ENCODE measurements at places on chromosomes 11 and 22.

- no peak for DNase-seq
Measured at GRCh38 chr11:64499261-64500004, 91.6 kb upstream of the SLC22A12 start.

DNA sequence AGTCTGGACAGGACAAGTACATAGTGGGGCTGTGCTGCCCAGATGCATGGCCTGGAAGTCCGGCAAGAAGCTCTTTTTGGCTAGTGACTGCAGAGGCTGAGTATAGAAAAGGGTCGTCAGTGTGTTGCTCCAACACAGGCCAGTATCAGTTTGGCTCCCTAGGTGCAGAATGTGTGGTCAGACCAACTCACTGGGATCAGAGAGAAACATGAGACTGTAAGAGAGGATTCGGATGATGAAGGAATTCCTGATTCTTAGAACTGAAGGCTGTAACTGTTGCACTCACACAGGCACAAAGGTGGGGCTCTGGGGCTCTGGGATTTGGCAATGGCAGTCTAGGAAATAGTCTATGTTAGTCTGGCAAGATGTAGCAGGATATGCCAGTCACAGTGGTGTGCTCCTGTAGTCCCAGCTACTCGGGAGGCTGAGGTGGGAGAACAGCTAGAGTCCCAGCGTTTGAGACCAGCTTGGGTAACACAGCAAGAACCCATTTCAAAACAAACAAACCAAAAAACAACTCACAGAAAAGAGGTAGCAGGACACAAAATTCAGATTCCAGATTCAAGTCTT lies 11.1 kb upstream of the UPB1 start:
- no peak for DNase-seq

- DNase-seq = no peak
Measured at GRCh38 chr22:23214398-23214797, 34.1 kb downstream of the BCR start.

GRCh38 chr11:132068556-132068955 lies 698.1 kb downstream of the NTM start:
- no peak for DNase-seq

DNA sequence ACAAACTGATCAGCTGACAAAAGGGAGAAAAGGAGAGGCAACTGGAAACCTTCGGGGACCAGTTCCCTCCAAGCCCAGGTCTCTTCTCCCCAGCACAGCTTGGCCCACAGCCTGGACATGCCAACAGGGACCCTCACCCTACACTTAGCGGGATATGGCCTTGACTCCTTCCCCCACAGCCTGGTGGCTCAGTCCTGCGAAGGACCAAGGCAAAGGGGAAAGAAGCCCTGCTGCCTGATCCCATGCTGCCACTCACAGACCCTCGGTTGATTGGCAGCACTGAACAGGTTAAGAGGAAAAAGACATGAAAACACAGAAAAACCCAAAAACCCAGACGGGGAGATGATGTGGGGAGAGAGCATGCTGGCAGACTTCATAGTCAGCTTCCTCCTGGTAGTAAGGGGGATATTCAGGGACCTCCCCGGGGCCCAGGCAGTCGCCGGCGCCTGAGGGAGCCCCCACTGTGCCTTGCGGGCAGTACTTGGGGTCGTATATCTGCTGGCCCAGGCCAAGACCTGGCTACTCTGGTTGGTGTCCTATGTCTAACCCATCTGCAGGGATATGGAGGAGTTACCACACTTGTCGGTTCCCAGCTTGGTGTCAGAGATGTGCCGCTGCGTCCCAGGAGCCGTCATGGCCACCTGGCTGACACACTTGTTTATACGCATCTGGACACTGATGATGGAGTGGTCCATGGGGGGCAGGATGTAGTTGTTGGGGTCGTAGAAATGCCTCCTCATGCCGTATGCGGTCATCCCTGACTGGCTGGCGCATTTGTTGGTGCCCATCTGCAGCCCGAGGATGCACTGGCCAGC lies 34.2 kb upstream of the HORMAD2 start:
- DNase-seq = no peak

GRCh38 chr11:15826826-15827225 lies 529.5 kb downstream of the SOX6 start:
- DNase-seq = peak; percentile 9

DNA sequence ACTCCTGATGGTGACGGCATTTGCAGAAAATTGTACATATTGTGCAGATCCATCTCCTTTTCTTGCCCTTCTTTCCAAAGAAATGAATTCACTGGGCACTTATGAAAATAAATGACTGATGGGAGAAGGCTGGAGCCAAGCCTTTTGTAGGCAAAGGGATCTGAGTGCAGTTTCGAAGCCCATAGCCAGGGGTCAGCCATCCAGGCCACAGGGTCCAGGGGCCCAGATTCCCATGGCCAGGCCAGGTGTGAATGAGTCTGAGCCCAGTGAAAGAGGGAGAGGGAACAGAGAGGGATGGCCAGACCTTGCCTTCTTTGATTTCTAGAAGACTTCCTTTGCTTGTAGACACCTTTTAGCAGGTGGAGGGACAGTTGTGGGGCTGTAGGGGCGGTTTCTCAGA lies 209.1 kb downstream of the KIRREL3 start:
- DNase-seq = no peak

DNA sequence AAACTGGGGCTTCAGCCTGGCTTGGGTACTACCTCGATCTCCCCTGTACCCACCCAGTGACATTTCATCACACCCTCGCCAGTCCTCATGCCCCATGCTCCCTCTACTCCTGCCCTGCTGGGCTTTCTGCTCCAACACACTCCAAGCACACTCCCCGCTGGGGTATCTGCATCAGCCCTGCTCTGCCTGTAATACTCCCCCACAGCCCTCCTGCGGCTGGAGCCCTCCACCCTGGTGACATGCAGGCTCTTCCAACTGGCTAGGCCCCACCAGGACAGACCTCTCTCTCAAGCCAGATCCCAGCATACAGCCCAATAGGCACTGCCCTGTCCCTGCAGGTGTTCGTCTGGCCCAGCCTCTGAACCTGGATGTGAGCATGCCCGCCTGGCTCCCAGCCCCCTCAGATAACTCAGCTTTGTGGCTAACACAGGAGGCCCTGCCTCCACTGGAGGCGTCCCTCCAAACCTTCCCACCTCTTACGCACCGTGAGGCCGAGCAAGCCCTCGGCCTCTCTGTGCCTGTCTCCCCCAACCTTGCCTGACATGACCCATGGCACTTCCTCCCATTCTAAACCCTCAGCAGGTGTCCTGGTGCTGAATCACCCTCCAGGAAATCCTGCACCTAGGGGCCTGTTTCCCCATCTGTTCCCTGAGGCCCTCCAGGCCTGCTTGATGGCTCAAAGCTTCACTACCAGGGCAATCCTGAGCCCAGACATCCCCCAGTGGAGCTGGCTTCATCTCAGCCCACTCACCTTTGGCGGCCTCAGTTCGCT lies 33.5 kb upstream of the TXNRD2 start:
- peak; percentile 43 for DNase-seq

GRCh38 chr11:101103433-101103832 lies 26.2 kb downstream of the PGR start:
- DNase-seq = no peak

GRCh38 chr22:45096256-45096907 lies 67.3 kb upstream of the NUP50 start:
- peak; percentile 55 for DNase-seq

DNA sequence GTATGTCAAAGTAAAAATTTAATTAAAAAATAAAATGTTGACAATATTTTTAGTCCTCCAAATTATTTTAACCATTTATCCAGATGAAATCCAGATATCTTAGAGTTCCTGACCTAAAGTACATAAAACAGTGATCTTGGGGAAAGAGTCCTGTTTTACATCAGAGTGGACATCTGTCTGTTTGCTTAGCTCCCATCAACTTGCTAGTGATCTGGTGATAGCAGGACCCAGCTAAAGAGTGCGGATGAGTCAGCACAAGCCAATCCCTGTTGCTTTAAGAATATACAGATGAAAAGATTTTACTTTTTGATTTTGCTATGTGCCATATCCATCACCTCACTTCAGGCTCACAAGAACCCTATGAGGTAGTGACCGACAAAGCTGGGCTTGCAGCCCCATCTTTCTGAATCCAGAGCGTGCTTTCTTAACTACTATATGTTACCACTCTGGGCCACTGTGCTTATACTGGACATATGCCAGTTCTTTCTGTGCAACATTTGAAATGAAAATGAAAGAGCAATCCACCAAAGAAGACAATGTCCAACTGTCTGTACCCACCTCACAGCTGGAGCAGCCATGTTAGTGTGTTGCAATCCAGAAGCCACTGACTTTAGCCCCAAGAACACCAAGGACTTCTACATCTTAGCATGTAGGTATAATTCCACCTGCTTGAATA lies 167.6 kb upstream of the SESN3 start:
- DNase-seq = no peak

GRCh38 chr11:107785401-107785800 lies 73.2 kb downstream of the SLC35F2 start:
- no peak for DNase-seq

- DNase-seq = no peak
Measured at GRCh38 chr22:27401321-27401720, 400.2 kb downstream of the MN1 start.

- no peak for DNase-seq
Measured at GRCh38 chr11:88555018-88555828, 217.7 kb upstream of the CTSC start.

- DNase-seq = no peak
Measured at GRCh38 chr11:120391854-120392253, 55.6 kb downstream of the ARHGEF12 start.

GRCh38 chr11:1491379-1491778 lies 4.8 kb upstream of the MOB2 start:
- no peak for DNase-seq

GRCh38 chr22:22933100-22933806 lies 45.6 kb downstream of the IGLL5 start:
- DNase-seq = no peak

- DNase-seq = peak; percentile 75
Measured at GRCh38 chr11:62708793-62709192, 1.3 kb downstream of the GNG3 start.

DNA sequence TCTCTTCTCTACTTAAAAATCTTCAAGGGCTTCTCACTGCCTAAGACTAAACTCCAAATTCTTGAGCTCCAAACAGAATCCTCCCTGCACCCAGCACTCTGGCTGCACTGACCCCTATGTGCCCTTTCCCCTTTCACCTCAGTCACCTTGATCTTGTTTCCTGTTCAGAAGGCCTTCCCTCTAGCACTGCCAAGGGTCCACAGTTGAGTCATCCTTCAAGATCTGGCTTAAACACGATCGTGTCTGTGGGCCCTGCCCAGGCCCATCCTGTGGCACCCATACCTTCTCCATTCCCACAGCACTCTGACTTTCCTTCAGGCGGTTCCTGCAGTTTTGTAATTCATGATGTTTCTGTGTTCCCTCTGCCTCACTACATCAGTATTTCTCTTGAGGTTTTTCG lies 129.2 kb downstream of the ARL14EP start:
- no peak for DNase-seq

DNA sequence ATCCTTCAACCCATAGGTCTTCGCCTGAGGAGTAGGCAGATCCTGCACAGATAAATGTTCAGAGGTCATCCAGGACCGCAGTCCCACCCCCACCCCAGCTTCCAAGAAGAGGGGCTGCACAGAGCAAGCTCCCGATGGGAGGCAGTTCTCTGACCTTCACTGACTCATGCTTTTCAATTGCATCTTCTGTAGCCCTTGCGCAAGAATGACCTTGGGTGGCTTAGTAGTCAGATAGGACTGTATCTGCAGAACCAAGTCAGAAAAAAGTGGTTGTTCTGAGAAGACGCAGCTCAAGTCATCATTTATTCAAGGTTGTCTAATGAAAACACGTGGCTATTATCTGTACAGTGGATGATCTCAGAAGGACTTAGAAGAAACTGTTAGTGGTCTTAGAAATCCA lies 16.4 kb upstream of the GRAMD1B start:
- DNase-seq = no peak

DNA sequence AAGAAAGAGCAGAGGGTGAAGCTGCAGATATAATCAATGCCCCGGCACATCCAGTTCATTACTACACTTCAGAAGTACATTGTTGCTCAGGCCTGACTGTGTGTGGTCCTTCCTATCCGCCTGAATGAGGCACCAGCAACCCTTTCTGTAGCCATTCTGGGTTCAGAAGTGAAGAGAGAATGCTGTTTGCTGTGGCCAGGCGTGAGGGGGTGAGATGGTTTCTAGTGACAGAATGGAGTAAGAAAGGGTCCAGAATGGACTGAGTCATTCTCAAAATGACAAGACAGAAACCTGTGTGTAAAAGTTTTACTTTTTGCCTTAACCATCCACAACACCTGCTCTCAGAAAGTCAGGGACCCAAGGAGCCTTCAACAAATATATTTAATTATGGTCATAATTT lies 334.8 kb downstream of the GUCY1A2 start:
- no peak for DNase-seq

DNA sequence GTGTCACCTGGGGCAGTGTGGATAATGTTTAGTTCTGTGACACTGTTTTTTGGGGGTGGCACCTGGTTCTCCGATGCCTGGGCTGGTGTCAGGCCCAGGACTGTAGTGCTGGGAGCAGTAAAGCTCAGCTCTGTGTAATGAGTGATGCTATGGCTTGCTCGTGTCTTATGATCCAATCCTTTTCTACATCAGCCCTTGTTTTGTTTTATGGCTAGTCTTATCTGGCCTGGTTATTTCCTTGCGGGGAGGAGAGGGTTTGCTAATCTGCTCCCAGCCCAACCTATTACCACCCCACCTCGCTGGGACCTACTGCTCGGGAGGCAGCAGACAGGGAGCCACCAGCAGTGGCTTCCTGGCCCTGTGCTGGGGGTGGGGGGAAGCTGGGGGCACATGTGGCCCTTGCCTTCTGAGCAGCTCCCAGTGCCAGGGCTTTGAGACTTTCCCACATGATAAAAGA lies 35.0 kb upstream of the TPBGL start:
- no peak for DNase-seq

GRCh38 chr11:74592441-74593362 lies at the start of gene POLD3:
TSS of gene POLD3 (plus strand) at chr11:74592582. CDS start at chr11:74592659, 77 bp downstream.
- DNase-seq = peak; percentile 94

- no peak for DNase-seq
Measured at GRCh38 chr11:10518123-10518522, 22.9 kb downstream of the RNF141 start.

GRCh38 chr11:69969890-69970784 lies 108.0 kb upstream of the ANO1 start:
- DNase-seq = no peak

DNA sequence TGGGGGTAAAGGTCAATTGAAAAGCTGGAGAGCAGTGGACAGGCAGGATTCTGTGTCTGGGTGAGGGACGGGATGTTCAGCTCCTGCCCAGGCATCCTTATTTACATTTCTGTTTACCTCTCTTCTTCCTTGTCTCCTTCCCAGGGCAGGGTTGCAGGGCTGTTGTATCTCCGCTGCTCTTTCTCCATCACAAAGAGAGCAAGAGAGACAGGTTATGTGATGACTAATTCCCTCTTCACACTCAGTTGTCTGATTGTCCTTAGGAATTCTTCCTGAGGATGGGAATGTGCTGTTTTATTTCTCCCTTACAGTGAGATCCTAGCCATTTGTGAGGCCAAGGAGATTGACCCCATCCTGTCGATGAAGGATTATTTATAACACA lies 104.9 kb downstream of the VPREB1 start:
- no peak for DNase-seq
